ENCODE measurements at places on chromosomes 1 and 21.

DNA sequence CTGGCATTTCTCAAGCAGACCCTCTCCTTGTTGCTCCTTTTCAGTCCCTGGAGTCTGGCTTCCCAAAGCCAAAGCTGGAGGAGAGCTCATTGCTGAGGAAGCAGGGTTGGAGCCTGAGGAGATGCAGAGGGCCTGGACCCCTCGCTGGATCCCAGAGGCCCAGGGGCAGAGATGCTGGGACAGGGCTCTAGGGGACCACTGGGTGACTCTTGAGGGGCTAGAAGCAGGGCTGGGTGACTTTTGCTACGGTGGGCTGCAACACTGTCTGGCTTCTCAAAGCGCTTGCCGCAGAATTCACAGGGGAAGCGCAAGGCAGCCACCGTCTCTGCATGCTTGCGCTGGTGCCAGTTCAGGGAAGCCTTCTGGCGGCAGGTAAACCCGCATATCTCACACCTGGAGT, 8.8 kb downstream of the ZNF692 start:
- no peaks in the 10 kb centered on the region for H3K4me1 ChIP-seq
- peaks cover 46% of the 10 kb centered on the region for H3K36me3 ChIP-seq
- no peak for DNase-seq

GRCh38 chr1:193367863-193368262, 181.4 kb upstream of the B3GALT2 start:
- H3K27me3 ChIP-seq: no peaks in the 10 kb centered on the region
- DNase-seq: no peak
- H3K4me3 ChIP-seq: no peak overlapping the region
- no peaks in the 10 kb centered on the region for H3K4me1 ChIP-seq
- no peak overlapping the region for H3K27ac ChIP-seq

DNA sequence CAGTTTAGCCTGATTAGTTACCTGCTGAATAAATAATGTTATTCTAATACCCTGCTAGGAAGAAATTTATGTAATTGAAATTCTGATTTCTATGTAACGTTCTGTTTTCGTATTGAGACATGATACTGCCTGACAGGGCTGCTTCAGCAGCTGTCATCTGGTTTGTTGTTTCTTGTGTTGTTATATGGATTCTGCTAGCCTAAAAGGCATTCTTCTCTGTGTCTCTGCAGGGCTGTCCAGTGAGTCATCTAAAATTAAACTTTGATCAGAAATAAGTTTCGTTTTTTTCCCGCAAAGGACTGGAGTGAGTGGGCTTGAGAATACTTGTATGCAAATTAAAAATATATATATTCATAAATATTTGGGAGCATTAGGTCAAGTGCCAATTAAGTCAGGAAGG, 93.0 kb downstream of the DYRK1A start:
- H3K4me3 ChIP-seq: no peak overlapping the region
- H3K27me3 ChIP-seq: no peaks in the 10 kb centered on the region
- H3K36me3 ChIP-seq: no peaks in the 10 kb centered on the region
- peaks cover 2% of the 10 kb centered on the region for H3K4me1 ChIP-seq
- no peak overlapping the region for H3K27ac ChIP-seq

DNA sequence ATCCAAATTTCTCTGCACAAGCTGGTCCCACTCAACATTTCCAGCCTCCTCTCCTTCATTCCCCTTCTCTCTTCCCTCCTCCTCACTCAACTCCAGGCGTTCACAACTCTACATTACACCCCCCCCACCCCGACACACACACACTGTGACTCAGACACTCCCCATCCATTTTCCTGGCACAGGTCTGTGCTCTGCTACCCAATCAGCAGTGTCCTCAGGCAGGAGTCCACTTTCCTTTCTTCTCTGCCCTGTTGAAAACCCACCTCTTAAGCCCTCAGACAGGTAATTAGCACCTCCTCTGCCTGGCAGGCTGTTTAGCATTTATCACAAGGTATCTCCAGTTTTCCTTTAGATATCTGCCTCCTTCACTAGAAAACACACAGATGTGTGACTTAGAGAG, 8.8 kb upstream of the LMX1A start:
- H3K27me3 ChIP-seq: 0 out of 2 replicates have a peak, but pooled peaks cover 2% of the 10 kb centered on the region
- no peaks in the 10 kb centered on the region for H3K4me1 ChIP-seq
- H3K36me3 ChIP-seq: no peaks in the 10 kb centered on the region
- no peak overlapping the region for H3K27ac ChIP-seq
- no peak for DNase-seq
- no peak overlapping the region for H3K4me3 ChIP-seq

All from iPS DF 6.9 (cell line).